ENCODE measurements at places on chromosomes 2 and 18. TPM values are rescaled to one million over a fixed set of nuclear protein-coding genes. Genes with fewer than 3 reads are reported as not detected.

CCDC102B gene
- total RNA-seq = 0.30 TPM

ARL5A gene
- 21.1 TPM for total RNA-seq

CPLX4 gene
- total RNA-seq = not detected

CYP26B1 gene
- 4.4 TPM for total RNA-seq

DHRS9 gene
- 0.30 TPM for total RNA-seq

FTCDNL1 gene
- 7.8 TPM for total RNA-seq

CXCR1 gene
- 0.30 TPM for total RNA-seq

TMEM198 gene
- 2.1 TPM for total RNA-seq

GPR35 gene
- total RNA-seq = 0.53 TPM

DNA sequence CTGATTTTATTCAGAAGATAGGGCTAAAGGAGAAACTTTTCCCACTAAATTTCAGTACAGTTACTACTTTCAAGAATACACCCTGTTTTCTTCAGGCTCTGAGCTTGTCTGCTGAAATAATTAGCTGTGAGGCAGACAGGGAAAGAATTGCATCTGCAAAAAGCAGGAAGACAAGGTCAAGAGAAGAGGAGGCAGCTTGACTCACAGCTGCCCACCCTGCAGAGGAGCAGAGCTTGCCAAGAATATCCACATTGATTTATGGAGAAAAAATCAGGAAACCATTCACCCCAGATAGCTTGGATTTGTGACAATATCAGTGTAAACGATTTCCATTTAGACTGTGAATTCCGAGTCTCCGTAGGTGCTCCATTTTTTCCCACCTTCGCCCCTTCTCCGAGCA, 49.0 kb downstream of the ACTR2 start:
- DNase-seq = no peak

DNA sequence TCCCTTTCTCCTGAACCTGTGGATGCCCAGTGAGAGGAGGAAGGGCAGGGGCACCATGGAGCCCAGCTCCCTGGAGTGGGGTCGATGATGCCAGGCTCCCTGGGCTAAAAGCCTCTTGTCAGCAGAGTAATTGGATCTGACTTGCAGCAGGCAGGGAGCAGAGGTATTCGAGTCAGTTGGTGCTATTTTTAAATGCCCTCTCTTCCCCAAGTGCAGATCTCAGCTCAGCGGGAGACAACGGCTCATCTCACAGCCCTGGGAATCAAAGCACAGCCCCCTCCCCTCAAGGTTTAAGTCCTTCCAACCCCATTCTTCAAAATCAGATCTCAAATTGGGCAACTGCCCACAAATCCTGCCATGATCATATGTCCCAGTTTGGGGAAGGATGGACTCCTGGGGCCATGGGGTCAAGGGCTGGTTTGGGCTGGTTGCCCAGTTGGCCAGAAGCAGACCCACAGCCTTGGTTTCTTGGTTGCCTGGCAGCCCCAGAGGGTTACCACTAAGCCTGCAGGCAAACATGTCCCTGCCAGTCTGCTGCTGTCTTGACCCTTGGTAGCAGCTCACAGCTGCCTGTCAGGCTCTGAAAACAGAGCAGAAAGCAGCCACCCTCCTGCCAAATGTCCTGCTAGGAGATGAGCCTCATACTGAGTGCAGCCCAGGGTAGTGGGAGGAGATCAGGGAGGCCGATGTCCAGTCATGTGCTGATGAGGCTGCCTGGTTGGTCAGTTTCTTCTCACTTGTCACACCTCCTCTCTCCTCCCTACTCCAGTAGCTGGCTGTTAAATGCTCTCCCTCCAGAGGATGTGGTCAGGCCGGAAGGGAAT, 244.9 kb downstream of the LOXHD1 start:
- DNase-seq = peak; percentile 70

GRCh38 chr2:53181759-53182158, 585.8 kb upstream of the CHAC2 start:
- no peak for DNase-seq

- DNase-seq = no peak
These were observed 1.3 kb downstream of the MYL12B start for GRCh38 chr18:3263132-3263700.

- no peak for DNase-seq
These were observed 193.8 kb downstream of the TSN start for GRCh38 chr2:121949271-121949670.

DNA sequence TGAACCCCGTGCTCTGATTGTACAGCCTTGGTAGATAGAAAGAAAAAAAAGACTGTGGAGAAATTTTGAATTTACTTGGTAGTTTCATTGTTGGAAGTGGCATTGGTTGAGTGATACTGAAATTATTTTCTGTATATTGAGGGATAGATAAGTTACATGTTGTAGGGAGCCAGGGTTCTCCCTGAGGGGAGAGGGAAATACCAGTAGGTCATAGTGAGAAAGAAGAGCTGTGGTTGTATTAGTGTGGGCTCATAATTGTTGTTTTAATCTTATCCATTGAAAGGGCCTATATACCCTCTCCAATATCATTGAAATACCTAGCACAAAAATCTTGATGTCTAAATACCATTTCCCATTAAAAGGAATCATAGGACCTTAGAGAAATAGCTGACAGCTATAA, 16.9 kb upstream of the RAB31 start:
- no peak for DNase-seq

DNA sequence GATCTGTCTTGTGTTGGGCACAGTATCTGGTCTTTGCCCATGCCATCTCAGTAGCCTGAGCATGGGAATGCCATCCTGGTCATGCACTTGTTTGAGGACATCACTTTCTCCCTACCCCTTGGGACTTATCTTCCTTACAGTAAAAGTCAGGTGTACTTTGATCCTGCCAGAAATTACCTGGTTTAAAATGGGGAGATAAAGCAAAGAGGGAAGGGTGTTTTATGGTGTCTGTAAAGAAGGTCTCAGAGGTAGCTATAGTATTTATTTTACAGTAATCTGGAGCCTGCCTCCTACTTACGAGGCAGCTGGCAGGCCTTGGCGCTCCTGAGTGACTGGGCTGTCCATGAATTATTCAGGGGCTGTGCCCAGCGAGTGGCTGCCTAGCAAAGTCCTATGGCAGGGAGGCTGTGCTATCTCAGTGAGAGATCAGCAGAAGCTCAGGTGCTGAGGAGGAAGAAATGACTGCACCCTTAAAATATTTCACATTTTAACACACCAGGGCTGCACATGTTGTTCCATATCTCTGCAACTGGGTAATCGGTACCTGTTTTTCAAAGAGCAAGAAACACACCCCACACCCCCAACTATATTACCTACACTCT, 93.9 kb downstream of the SPTBN1 start:
- no peak for DNase-seq

DNA sequence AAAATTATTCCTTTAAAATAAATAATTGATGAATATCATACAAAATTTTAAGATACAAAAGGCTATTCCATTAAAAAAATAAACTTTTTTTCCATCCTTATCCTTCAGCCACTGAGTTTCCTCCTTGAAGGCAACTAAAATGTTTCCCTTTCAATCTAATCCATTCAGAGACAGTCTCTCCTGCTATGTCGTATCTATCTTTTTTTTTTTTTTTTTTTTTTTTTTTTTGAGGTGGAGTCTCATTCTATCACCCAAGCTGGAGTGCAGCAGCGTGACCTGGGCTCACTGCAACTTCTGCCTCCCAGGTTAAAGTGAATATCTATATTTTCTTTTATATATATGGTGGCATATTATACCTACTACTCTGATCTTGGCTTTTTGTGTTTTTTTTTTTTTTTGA, 31.7 kb upstream of the SOS1 start:
- no peak for DNase-seq

- no peak for DNase-seq
These were observed 480.0 kb upstream of the ZEB2 start for GRCh38 chr2:144999936-145000335.

GRCh38 chr2:28463893-28464292, 32.0 kb upstream of the PLB1 start:
- no peak for DNase-seq

GRCh38 chr2:183490914-183491313, 366.7 kb downstream of the NUP35 start:
- no peak for DNase-seq

DNA sequence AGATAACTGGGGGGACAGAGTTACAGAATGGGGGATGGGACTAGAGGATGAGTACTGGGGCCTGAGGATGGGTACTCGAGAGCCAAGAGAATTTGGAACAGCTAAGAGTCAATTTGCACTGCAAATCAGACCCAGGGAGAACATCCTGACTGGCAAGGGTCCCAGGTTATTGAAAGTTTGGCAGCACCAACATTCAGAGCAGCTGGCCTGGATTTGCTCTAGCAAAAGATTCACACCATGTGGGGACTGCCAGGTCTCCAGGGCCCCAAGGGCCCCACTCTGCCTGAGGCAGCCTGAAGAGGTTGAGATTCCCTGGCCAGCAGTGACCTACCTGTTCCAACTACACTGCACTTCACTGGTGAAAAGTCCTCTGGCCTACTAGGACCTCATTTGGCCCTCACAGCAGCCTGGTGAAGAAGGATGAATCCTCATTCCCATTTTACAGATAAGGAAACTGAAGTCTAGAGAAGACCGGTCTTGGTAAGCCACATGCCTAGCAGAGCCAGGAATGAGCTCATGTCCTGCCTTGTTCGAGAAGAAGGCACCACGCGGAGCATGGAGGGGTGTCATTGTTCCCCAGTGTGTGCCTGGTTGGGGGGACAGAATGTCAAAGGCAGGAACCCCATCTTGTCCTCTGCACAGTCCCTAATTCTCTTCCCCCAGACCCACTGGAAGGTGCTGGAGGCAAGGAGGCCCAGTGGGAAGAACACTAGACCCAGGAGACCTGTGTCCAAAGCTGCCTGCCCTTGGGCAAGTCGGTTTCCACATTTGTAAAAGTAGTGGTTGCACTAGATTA, 258.6 kb downstream of the TNS1 start:
- DNase-seq = peak; percentile 30

- DNase-seq = peak; percentile 50
These were observed 47.6 kb upstream of the PTH2R start for GRCh38 chr2:208358758-208359631.

DNA sequence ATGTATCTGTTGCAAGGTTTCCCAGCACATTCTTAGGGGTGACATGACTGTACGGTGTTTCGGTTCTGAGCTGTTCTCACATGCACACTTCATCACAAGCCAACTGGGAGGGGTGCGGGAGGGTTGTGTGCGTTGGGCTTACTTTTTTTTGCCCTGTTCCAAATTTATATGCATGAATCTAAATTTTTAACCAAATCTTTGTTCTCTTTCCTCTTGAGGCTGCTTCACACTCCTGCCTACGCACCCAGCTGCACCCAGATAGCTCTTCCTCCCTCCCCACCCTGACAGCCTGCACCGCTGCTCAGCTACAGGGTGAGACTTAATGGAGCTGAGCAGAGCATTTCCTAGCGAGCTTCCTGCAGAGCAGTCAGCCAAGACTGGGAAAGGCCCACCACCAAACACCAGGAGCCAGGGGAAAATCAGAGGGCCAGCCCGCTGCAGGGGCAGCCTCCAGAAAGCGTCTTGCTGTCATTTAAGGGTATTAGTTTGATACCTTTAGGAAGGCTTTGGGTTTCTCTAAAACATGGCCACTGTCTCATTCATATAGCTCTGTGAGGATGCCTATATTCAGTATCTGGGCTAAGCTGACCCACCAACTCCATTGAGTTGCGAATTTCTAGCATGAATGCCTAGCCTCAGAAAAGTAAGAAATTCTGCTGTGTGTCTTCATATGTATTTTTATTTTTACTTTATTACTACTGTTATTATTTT, 84.5 kb downstream of the POU3F3 start:
- DNase-seq = no peak

DNA sequence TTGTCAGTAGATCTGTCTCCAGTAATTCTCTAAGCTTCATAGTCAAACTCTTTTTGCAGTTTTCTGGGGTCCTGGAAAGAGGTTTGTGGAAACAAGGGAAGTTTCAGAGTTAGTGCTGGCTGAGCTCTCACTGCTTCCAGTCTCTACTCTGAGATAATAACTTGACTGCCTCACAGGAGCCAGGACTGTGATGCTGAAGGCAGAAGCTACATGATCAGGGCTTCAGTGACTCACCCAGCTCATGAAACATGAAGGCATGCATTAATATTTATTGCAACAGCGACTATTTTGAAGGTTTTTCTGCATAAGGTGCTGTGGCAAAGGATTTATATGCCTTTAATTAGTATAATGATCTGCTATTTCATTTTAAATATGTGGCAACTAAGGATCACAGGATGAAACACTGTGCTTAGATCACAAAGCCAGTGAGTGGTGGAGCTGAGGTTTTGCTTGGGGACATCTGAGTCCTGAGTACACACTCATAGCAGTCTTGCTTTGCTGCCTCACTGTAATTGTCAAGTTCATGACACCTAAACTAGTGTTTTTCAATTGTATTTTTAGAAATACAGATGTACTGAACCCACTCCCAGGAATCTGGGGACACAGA, 448.4 kb upstream of the GCFC2 start:
- DNase-seq = no peak

DNA sequence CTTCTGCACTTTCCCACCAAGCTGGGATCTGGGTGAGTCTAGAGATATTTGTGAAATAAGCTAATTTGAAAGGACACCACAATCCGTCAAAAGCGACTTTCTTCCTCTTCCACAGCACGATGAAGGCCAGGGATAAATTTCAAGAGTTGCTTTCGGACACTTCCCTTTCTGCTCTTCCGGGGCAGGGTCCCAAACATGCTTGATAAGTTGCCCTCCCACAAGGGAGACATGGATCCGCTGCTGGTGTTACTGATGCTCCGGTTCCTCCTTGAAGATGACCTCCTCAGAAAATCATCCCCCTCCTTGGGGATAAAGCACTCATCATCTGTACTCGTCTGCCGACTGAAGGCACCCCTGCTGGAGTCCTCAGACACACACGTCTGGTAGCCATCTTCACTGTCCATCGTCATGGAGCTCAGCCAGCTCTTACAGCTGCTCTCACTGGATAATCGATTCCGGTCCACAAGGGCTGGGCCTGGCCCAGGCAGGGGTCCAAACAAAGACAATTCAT, 28.2 kb downstream of the CYTIP start:
- DNase-seq = no peak
